ENCODE measurements at places on chromosomes 13 and 19.
A peak's percentile ranks its signal among the peaks of the same experiment; 100 is the strongest.

GRCh38 chr13:110328573-110328972 lies 21.5 kb downstream of the COL4A2 start:
- no peak for DNase-seq

- DNase-seq = no peak
Observed at GRCh38 chr13:49466292-49466838, 22.3 kb downstream of the SETDB2 start.

GRCh38 chr13:26050568-26051230 lies 1.1 kb downstream of the SHISA2 start:
- peak; percentile 61 for DNase-seq

DNA sequence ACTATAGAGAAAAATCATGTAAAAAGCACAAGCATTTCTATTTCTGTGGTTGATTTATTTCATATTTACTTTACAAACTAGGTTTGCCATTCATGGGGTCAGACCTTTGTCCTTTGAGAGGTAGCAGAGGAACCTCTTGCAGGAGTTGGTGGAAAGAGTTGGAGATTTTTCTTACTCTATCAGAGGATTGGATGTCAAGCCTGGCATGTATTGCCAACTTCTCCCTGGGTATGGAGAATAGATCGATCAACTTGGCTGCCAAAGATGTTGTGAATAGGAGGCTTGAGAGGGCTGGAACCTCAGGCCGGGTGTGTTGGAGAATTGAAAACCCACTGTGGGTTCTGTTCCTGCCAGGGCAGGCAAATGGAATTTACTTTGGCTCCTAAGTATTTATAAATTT lies 81.2 kb downstream of the WDFY2 start:
- DNase-seq = no peak

DNA sequence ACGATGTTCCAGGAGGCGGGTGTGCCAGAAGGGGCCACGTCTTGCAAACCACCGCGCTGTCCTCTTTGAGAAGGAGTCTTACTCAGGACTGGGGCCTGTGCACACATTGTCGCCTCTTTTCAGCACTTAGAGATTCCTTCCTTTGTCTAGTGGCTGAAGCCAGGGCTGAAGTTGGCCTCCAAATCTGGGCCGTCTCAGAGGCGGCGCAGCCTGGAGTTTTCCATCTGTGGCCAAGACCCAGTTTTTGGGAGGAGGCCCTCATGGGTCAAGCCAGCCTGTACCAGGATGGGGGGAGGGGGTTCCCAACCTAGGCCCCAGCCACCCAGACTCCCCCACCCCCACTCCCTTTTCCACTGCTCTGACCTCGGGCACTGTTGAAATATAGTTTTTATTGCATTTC lies 11.8 kb downstream of the ANO8 start:
- peak; percentile 57 for DNase-seq

- DNase-seq = no peak
Observed at GRCh38 chr19:7159105-7159933, 89.8 kb downstream of the ZNF557 start.

GRCh38 chr19:20154636-20155035 lies 12.4 kb upstream of the ZNF486 start:
- no peak for DNase-seq

GRCh38 chr19:58330458-58330857 lies 3.7 kb downstream of the ZSCAN22 start:
- DNase-seq = peak; percentile 85

DNA sequence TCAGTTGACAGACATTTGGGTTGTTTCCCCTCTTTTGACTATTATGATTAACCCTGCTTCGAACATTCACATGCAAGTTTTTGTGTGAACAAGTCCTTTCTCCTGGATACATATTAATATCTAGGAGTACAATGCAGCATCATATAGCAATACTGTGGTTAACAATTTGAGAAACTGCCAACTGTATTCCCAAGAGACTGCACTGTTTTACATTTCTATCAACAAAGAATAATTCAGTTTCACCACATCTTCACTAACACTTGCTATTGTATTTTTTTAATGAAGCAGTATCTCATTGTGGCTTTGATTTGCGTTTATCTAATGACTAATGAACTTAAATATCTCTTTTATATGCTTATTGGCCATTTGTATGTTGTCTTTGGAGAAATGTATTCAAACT lies 184.6 kb upstream of the NBEA start:
- DNase-seq = no peak

GRCh38 chr19:32824191-32824751 lies 45.3 kb downstream of the SLC7A9 start:
- no peak for DNase-seq

DNA sequence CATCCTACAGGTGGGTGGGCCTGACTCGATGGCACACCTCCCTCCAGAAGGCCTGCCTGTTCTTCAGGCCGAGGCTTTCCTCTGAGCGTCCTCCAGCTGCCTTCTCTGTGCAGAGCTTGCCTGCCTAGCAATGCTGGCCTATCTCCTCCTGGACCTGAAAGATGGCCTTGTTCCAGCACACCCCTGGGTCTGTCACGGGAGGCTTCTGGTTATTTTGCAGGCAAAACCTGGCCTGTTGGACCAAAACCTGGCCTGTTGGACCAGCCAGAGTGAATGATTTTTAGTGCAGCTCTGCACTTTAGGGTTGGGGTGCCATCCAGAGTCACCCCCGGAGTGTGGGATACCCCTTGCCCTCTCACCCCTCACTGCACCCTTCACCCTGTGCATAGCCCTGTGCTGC lies 128.4 kb downstream of the KATNAL1 start:
- no peak for DNase-seq

DNA sequence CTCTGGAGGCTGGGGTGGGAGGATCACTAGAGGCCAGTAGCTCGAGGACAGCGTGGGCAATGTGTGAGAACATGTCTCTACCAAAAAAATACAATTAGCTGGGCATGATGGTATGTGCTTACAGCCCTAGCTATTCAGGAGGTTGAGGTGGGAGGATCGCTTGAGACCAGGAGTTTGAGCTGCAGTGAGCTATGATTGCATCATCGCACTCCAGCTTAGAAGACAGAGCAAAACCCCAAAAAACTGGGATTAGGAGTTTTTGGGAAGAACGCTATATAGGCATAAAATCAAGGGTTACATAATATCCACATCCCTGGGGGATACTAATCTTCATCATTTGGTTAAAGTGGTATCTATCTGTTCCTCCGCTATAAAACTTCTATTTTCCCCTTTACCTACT lies 155.5 kb downstream of the CACNA1A start:
- DNase-seq = no peak

DNA sequence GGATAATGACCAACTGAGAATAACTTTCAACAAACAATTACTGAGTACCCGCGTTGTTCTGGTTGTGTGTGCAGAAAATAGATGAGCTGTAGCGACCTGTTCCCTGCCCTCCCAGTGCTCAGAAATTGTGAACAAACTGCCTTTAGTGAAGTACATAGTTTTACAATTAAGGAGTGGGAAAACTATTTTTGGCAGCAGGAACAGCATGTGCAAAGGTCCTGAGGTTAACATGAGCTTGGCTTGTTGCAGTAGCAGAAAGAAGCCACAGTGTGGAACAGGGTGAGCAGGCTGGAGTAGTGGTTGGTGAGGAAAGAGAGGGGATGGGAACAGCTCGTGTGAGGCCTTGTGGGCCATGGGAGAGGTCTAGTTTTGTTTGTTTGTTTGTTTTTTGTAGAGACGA lies 16.0 kb downstream of the RYR1 start:
- DNase-seq = no peak

DNA sequence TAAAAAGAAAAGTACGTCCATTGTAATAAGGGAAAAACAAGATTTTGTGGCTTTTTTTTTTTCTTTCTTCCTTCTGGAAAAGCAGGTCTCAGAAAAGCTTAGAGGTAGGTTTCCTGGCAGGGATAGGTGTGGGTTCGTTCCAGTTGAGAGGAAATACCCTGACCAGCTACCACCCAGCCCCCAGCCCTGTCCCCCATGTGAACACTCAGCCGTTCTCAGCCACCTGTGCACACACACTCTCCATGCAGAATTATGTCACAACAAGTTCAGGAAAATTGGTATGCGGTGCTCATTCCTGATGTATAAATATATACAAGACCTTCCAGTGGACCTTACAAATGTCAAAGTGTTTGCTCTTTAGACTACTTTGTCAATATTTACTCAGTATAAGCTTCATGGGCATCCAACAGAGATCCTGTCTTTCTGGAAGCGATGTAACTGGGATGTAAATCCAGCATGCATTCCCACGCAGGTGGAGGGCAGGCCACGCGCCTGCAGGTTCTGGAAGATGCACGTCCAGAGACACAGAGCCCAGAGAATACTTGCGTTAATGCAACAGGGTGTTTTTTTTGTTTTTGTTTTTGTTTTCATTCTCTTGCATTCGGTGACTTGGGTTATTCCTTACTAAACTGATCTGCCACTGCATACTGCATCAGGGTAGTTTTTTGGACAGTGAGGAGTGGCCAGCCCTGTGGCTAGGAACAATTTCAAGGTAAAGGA lies 68.8 kb downstream of the TSHZ3 start:
- DNase-seq = no peak

GRCh38 chr13:101552786-101553185 lies 100.3 kb downstream of the ITGBL1 start:
- DNase-seq = no peak

DNA sequence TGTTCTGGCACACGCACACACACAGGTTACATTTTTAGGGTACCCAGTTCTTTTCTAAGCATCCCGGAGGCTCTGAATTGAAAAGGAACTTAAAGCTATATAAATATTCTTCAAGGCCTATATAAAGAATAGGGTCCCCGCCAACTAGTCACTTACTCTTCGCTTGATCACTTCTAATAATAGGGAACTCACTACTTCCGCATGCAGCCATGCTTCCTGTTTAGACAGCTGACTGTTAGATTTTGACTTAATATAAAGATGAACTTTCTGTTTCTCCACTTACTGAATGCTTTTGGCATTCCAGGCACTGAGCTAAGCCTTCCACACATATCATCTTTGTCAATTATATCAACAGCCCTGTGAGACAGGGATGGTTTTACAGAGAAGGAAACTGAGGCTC lies 259.6 kb downstream of the TSHZ3 start:
- DNase-seq = peak; percentile 16

DNA sequence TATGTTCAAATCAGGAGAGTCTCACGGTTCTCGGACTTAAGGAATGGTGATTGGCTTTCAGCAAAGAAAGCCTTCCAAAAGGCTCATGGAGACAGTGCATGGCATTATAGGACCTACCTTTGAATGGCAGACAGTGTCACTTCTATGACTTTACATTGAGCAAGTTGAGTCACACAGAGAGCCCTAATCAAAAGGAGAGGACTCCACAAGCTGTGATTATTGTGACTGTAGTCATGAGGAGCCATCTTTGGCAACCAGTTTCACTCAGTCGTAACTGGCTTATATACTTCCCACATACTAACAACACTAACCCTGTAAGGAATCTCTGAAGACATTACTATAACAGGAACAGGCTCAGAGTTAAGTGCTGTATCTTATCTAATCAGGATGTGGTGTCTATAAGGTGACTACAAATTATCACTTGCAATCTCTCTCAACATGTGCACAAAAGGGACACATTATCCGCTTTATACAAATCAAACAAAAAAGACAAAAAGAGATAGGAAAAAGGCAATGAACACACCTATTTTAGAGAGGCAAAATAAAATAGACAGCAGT lies 6.1 kb downstream of the LGALS14 start:
- DNase-seq = no peak

- no peak for DNase-seq
Observed at GRCh38 chr13:77528834-77529500, 6.5 kb upstream of the SCEL start.

DNA sequence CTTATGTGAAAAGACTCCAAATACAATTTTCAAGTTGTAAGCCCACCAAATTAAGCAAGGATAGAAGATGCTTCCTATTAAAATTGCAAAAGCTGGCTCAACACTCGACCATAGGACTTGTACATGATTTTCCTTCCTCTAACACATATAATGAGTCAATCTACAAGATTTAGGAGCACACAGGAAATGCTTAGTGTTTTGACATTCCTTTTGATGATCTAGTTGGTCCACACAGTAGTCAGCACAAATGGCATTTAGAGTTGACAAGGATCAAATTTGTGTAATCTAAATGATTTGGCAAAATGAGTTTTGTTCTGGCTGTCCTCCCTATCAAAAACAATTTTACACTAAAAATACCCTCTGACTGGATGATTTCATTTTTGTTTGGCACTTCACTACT lies 340.2 kb downstream of the DIAPH3 start:
- peak; percentile 1 for DNase-seq

- DNase-seq = no peak
Observed at GRCh38 chr13:40476175-40476958, 190.1 kb downstream of the FOXO1 start.

DNA sequence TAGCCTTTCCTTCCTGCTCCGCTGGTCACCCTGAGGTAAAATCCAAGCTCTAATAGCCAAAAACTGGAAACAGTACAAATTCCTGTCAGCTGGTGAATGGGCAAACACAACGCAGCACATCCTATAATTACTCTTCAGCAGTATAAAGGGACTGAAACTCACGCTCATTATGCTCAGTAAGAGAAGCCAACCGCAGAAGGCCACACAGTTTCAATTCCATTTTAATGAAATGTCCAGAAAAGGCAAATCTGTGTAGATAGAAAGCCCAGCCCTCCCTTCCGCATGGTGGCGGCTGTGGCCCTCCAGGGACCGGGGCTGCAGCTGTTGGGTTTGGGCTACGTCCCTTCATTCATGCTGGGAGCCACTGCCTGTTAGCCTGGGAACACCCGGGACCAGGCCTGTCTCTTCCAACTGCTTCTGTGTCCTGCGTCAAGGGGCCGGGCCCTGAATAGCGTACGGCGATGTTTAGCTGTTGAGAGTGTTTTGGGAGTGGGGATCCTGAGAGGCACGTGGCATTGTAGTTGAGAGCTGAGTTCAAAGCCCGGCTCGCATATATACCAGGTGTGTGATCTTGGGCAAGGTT lies 23.5 kb downstream of the NKPD1 start:
- peak; percentile 50 for DNase-seq

- peak; percentile 52 for DNase-seq
Observed at GRCh38 chr19:35013041-35013819, 13.1 kb downstream of the GRAMD1A start.

DNA sequence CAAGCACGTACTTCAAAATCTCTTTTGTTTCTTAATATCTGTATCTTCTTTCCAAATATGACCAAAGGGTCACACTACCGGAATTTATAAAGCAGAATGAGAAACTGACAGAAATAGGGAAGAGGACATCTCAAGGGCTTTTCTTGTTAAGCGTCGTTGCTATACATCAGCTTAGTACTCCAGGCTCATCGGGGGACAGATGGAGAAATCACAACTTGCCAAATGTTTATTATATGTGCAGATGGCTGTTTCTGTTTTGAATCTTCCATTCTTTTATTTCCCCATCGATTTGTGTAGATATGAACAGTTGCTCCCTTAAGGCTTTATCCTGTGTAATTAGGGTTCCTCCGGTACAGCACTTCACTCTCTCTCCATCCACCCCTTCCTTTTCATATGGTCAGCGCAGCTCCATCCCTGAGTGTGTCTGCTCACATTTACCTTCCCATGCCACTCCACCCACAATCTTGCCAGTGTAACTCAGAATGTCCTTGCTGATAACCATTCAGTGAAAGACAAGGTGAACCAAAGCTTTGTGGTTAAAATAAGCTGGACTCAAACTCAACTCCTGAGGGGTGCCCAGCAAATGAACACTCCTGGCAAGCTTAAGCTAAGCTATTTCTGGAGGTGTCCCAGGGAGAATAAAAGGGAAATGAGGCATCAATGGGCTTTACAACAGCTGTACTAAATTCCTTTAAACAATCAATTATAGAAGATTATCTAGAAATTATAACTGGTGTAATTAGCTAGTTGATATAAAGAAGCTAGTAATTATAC lies 51.3 kb downstream of the TBC1D4 start:
- no peak for DNase-seq

- DNase-seq = peak; percentile 77
Observed at GRCh38 chr19:45670670-45671453, 2.8 kb downstream of the GIPR start.

All from Ammon's horn (tissue), 1 donor.